ENCODE measurements at places on chromosomes 13 and 19. TPM values are rescaled to one million over a fixed set of nuclear protein-coding genes. Genes with fewer than 3 reads are reported as not detected.

DNA sequence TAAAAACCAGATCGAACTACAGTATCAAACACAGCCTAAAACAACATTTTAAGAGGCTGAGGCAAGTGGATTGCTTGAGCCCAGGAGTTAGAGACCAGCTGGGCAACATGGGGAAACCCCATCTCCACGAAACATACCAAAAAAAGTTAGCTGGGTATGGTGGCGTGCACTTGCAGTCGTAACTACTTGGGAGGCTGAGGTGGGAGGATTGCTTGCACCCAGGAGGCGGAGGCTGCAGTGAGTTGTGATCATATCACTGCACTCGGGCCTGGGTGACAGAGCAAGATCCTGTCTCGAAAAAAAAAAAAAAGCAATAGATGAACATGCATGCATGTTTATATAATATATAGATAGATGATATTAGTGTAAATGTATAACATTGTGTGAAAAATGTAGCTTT, 5.2 kb upstream of the MRPS31 start:
- no peak overlapping the region for H3K27ac ChIP-seq
- H3K4me1 ChIP-seq: no peaks in the 10 kb centered on the region
- no peak for DNase-seq
- H3K36me3 ChIP-seq: no peaks in the 10 kb centered on the region
- no peak overlapping the region for H3K4me3 ChIP-seq
- no peaks in the 10 kb centered on the region for H3K27me3 ChIP-seq

GRCh38 chr19:21322528-21322927, 6.7 kb downstream of the ZNF708 start:
- DNase-seq: no peak
- peaks cover 44% of the 10 kb centered on the region for H3K4me1 ChIP-seq
- no peak overlapping the region for H3K27ac ChIP-seq
- H3K4me3 ChIP-seq: no peak overlapping the region

GRCh38 chr19:4122480-4122879, 1.4 kb downstream of the MAP2K2 start:
- H3K4me3 ChIP-seq: peak overlapping the region; percentile 71
- H3K27me3 ChIP-seq: no peaks in the 10 kb centered on the region
- peaks cover 5% of the 10 kb centered on the region for H3K4me1 ChIP-seq
- H3K36me3 ChIP-seq: peaks cover 4% of the 10 kb centered on the region
- no peak overlapping the region for H3K27ac ChIP-seq

- peaks cover 4% of the 10 kb centered on the region for H3K4me1 ChIP-seq
- no peaks in the 10 kb centered on the region for H3K27me3 ChIP-seq
- H3K4me3 ChIP-seq: no peak overlapping the region
- no peak overlapping the region for H3K27ac ChIP-seq
- no peak for DNase-seq
Observed at GRCh38 chr19:5890099-5890498, 13.5 kb downstream of the NDUFA11 start.

GRCh38 chr13:113982296-113982661, 8.4 kb upstream of the C13orf46 start:
- H3K4me3 ChIP-seq: no peak overlapping the region
- H3K27ac ChIP-seq: no peak overlapping the region
- DNase-seq: no peak
- no peaks in the 10 kb centered on the region for H3K4me1 ChIP-seq
- no peaks in the 10 kb centered on the region for H3K27me3 ChIP-seq

DNA sequence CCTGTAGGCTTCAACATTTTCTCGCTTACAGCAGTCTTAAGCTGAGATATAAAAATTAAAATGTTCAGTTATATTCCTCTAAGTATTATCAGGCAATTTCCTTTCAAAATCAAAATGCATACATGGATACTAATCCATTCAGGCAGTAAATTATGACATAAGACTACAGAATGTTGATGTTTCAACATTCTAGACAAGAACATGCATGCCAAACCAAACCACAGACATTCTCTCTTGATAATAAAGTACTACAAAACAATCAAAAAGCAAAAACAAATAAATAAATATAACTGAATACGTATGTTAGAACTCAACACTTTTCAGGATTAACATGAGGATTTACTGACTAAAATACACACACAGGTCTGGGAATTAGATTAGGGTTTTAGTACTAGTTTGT, 7.7 kb downstream of the DIS3 start:
- no peak overlapping the region for H3K27ac ChIP-seq
- peaks cover 57% of the 10 kb centered on the region for H3K36me3 ChIP-seq
- H3K4me3 ChIP-seq: no peak overlapping the region
- DNase-seq: no peak
- H3K4me1 ChIP-seq: no peaks in the 10 kb centered on the region
- no peaks in the 10 kb centered on the region for H3K27me3 ChIP-seq

GRCh38 chr19:38650911-38651584, 3.6 kb downstream of the ACTN4 start:
- H3K27me3 ChIP-seq: no peaks in the 10 kb centered on the region
- DNase-seq: no peak
- peak overlapping the region; percentile 99 for H3K4me3 ChIP-seq
- H3K36me3 ChIP-seq: no peaks in the 10 kb centered on the region
- H3K4me1 ChIP-seq: peaks cover 66% of the 10 kb centered on the region
- peak overlapping the region; percentile 78 for H3K27ac ChIP-seq

GRCh38 chr13:42102961-42103865, 54.8 kb downstream of the DGKH start:
- no peaks in the 10 kb centered on the region for H3K27me3 ChIP-seq
- no peak overlapping the region for H3K4me3 ChIP-seq
- H3K27ac ChIP-seq: no peak overlapping the region
- no peaks in the 10 kb centered on the region for H3K4me1 ChIP-seq
- H3K36me3 ChIP-seq: no peaks in the 10 kb centered on the region
- DNase-seq: no peak

- H3K4me1 ChIP-seq: peaks cover 9% of the 10 kb centered on the region
- H3K36me3 ChIP-seq: no peaks in the 10 kb centered on the region
- DNase-seq: no peak
- no peak overlapping the region for H3K27ac ChIP-seq
- H3K27me3 ChIP-seq: no peaks in the 10 kb centered on the region
Observed at GRCh38 chr13:48545608-48546007, 12.7 kb upstream of the RCBTB2 start.

- no peak overlapping the region for H3K4me3 ChIP-seq
- H3K27me3 ChIP-seq: no peaks in the 10 kb centered on the region
- peaks cover 46% of the 10 kb centered on the region for H3K4me1 ChIP-seq
- H3K27ac ChIP-seq: peak overlapping the region; percentile 35
- no peak for DNase-seq
Observed at GRCh38 chr13:39499604-39500003, 103.4 kb downstream of the LHFPL6 start.

- peaks cover 16% of the 10 kb centered on the region for H3K4me1 ChIP-seq
- no peak overlapping the region for H3K4me3 ChIP-seq
- H3K27me3 ChIP-seq: no peaks in the 10 kb centered on the region
- H3K36me3 ChIP-seq: no peaks in the 10 kb centered on the region
- DNase-seq: no peak
Observed at GRCh38 chr13:77859450-77859849, 59.2 kb downstream of the EDNRB start.

DNA sequence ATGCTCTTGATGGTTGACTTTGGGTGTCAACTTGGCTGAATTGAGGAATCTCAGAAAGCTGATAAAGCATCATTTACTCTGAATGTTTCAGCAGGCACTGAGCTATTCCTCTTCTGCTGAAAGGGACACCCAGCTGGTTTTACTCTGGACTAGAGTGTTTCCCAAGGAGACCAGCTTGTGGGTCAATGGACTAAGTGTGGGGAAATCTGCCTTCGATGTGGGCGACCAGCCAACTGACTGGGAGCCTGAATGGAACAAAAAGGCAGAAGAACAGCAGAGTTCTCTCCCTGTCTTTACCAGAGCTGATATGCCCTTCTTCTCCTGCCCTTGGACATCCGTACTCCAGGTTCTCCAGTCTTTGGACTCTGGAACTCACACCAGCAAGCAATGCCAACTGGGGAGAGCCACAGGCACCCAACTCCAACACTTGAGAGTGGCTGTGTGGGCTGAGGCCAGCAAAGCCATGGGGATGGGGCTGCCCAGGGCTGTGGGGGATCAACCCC, 32.2 kb downstream of the MRPL57 start:
- no peak overlapping the region for H3K4me3 ChIP-seq
- H3K36me3 ChIP-seq: no peaks in the 10 kb centered on the region
- H3K4me1 ChIP-seq: no peaks in the 10 kb centered on the region
- DNase-seq: no peak

DNA sequence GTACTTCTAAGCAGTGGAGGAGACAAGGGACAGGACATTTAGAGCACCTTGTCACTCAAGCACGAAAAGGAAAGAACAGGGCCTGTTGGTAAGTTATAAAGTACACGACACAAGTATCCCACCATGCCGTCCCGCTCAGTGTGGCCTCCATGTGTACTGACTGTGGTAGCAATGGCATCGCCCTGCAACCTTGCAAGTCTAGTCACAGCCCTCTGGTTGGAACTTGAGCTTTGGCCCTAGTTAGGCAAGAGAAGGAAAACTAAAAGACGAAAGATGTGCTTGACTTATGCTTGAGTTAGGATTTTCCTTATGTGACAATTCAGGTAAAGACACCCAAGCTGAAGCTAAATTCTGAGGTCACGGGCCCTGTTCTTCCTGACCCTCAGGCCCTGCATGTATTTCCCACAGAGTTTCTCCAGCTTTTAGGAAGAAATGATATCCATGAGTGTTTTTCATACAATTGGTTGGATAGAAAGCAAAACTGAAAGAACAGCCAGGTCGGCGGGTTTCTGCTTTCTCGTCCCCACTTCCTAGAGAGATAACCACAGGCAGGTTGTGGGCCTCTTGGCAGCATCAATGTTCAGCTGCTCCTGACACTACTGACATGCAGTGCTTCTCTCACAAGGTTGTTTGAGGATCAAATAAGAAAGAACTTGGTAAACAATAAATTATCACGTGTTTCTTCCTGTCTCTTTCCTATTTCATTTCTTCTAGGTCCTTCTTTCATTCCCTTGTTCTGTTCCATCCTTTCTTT, 216.2 kb downstream of the IRS2 start:
- no peak for DNase-seq
- no peaks in the 10 kb centered on the region for H3K27me3 ChIP-seq
- H3K4me3 ChIP-seq: no peak overlapping the region
- no peak overlapping the region for H3K27ac ChIP-seq
- H3K4me1 ChIP-seq: no peaks in the 10 kb centered on the region

- peaks cover 10% of the 10 kb centered on the region for H3K4me1 ChIP-seq
- no peak overlapping the region for H3K4me3 ChIP-seq
- no peaks in the 10 kb centered on the region for H3K36me3 ChIP-seq
- H3K27me3 ChIP-seq: no peaks in the 10 kb centered on the region
Observed at GRCh38 chr13:67152085-67152484, 78.1 kb downstream of the PCDH9 start.

DNA sequence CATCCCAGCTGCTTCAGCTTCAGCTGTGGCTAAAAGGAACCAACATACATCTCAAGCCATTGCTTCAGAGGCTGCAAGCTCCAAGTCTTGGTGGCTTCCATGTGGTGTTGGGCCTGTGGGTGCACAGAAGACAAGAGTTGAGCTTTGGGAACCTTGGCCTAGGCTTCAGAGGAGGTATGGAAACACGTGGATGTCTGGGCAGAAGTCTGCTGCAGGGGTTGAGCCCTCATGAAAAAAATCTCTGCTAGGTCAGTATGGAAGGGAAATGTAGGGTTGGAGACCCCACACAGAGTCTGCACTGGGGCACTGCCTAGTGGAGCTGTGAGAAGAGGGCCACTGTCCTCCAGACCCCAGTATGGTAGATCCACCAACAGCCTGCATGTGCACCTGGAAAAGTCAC, 279.3 kb downstream of the MZT1 start:
- no peak overlapping the region for H3K4me3 ChIP-seq
- H3K27ac ChIP-seq: no peak overlapping the region
- no peaks in the 10 kb centered on the region for H3K4me1 ChIP-seq
- H3K36me3 ChIP-seq: no peaks in the 10 kb centered on the region
- no peaks in the 10 kb centered on the region for H3K27me3 ChIP-seq
- no peak for DNase-seq

- H3K27ac ChIP-seq: no peak overlapping the region
- H3K27me3 ChIP-seq: no peaks in the 10 kb centered on the region
- H3K36me3 ChIP-seq: no peaks in the 10 kb centered on the region
- no peak overlapping the region for H3K4me3 ChIP-seq
- no peak for DNase-seq
- H3K4me1 ChIP-seq: peaks cover 8% of the 10 kb centered on the region
Observed at GRCh38 chr13:29767006-29767405, 83.4 kb downstream of the UBL3 start.

- no peak overlapping the region for H3K27ac ChIP-seq
- H3K36me3 ChIP-seq: 0 out of 2 replicates have a peak, but pooled peaks cover 3% of the 10 kb centered on the region
- H3K4me3 ChIP-seq: no peak overlapping the region
- no peaks in the 10 kb centered on the region for H3K27me3 ChIP-seq
- H3K4me1 ChIP-seq: peaks cover 8% of the 10 kb centered on the region
Observed at GRCh38 chr13:50758796-50759195, 84.7 kb downstream of the DLEU7 start.

GRCh38 chr13:51820016-51820597, 16.1 kb upstream of the DHRS12 start:
- H3K4me1 ChIP-seq: peaks cover 31% of the 10 kb centered on the region
- H3K4me3 ChIP-seq: no peak overlapping the region
- H3K27me3 ChIP-seq: no peaks in the 10 kb centered on the region

- peak overlapping the region; percentile 77 for H3K4me3 ChIP-seq
- H3K4me1 ChIP-seq: peaks cover 44% of the 10 kb centered on the region
- peaks cover 9% of the 10 kb centered on the region for H3K27me3 ChIP-seq
- H3K36me3 ChIP-seq: peaks cover 14% of the 10 kb centered on the region
- DNase-seq: no peak
Observed at GRCh38 chr13:80340651-80341100, 250 bp downstream of the SPRY2 start.

Gene FFAR3
- not detected for total RNA-seq

Gene MEGF8
- total RNA-seq: 40.5 TPM

Gene CFAP97D2
- not detected for total RNA-seq

Gene IQCN
- total RNA-seq: 0.35 TPM

Gene ZNF77
- 4.5 TPM for total RNA-seq

Gene ZNF132
- 5.2 TPM for total RNA-seq

Gene MAMSTR
- total RNA-seq: 1.9 TPM

Gene TYK2
- total RNA-seq: 29.1 TPM

Gene CERS4
- 109 TPM for total RNA-seq

Gene RDH8
- not detected for total RNA-seq

Gene AKAP11
- 20.7 TPM for total RNA-seq

Gene CGB8
- total RNA-seq: not detected

Gene PSG4
- total RNA-seq: not detected

Gene GCDH
- total RNA-seq: 99.8 TPM

Gene ZNF599
- 5.2 TPM for total RNA-seq

Gene ZSCAN4
- total RNA-seq: not detected
